BJ (cell line): ENCODE measurements at places on chromosomes 16 and 17. TPM values are rescaled to one million over a fixed set of nuclear protein-coding genes. Genes with fewer than 3 reads are reported as not detected.

DNA sequence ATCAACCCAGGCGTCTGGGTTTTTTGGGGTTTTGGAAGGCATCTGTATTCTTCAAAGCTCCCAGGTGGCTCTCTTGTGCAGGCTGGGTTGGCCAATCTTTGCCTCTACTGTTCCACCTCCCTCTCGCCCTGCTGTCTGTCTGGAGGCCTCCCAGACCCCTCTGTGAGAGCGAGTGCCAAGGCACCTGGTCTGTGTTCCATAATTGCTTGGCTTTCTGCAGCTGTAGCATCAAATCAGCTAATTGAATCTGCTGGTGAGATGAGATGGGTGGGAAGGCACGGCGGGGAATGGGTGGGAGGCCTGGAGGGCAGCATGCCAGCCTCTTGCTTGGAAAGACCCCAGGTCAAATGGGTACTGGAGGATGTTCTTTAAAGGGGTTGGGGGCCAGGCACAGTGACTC lies 52.5 kb upstream of the CLEC19A start:
- no peak for DNase-seq

- DNase-seq: no peak
Observed at GRCh38 chr17:9032151-9032550, 10.8 kb downstream of the NTN1 start.

- DNase-seq: no peak
Observed at GRCh38 chr16:61421111-61421510, 615.1 kb downstream of the CDH8 start.

DNA sequence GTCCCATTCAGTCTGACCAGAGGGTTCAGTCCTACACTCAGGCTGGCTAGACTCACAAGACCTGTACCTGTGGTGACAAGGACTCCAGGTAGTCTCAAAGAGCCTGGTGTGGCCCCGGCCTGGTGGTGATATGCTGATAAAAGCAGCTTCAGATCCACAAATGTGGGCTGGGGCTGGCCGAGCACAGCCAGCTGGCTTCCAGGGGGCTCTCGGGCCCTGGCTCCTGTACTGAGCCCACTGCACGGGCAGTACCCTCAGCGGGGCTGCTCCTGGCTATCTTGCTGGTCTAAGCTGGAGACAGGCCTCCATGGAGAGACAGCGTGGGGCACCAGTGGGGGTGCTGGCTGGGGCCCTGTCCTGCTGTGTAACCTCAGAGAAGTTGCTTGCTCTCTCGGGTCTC lies 4.3 kb downstream of the SMIM5 start:
- no peak for DNase-seq

GRCh38 chr17:13698832-13699231 lies 97.1 kb upstream of the HS3ST3A1 start:
- no peak for DNase-seq

DNA sequence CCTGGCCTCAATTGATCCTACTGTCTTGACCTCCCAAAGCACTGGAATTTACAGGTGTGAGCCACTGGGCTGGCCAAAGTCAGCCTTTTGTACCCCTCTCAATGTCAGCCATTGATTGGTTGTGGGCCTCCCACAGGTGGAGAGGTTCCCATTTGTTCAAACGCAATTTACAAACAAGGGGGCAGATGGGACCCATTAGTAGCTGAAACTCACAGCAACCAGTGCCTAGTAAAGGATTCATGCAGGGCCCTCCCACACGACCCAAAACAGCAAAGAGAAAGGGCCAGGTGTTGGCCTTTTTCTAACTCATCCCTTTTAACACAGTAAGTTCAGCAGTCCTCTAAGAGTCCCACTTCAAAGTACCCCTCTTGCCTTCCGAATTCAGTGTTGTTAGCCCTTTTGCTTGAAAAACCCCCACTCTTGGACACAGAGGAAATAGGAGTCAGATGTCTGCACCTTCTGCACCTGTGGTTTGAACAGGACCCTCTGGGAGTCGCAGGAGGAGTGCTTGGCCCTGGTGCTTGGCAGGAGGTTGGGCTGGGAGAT lies 89.2 kb downstream of the PITPNC1 start:
- DNase-seq: no peak

DNA sequence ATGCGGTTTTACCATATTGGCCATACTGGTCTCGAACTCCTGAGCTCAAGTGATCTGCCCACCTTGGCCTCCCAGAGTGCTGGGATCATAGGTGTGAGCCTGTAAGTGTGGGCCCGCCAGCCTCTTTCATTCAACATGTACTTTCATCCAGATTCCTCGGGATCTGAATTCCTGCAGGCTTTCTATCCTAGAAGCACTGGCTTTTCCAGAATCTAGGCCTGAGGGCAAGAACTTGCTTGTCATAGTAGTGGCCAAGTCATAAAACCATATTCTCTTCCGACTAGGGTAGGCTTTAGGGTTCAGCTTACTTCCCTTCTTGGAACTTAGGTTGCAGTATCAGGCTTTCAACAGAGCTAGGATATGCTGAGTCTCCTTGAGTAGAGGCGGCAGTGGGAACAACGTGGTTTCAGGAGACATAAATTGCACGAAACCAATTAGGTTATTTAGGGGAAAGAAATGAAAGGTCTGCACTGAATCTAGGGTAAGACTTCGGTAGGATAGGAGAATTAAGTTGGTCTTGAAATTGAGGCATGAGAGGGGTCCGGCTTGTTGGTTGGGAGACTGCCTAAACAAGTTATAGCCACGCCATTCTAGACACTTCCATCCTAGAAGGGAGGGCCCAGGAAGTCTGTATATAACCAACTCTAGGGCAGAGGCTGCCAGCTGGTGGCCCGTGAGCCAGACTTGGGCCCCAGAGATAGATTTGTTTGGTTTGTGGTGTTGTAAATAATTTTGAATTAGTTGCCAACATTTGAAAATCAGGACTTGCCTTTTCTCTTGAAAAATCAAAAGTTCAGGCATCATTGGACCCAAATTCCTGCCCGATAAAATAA lies 15.6 kb downstream of the SLC7A6 start:
- DNase-seq: no peak

DNA sequence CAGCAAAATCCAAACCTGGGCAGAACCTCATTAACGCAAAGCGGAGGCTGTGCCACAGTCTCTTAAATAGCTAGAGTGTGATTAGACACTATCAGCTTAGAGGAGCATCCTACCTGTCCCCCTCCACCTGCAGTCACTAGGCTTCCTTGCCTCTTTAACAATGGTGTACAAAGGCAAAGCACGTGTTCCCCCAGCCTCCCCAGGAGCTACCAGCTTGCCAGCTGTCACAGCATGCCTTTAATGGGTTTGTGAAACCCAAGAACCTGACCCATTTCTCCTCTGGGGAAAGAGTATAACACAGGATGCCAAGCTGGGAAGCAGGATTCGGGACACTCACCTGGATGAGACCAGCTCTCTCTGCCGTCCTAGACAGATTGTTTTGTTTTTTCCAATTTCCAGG lies 37.2 kb upstream of the TBX2 start:
- no peak for DNase-seq

- DNase-seq: no peak
Observed at GRCh38 chr16:86322806-86323205, 187.5 kb upstream of the FOXF1 start.

DNA sequence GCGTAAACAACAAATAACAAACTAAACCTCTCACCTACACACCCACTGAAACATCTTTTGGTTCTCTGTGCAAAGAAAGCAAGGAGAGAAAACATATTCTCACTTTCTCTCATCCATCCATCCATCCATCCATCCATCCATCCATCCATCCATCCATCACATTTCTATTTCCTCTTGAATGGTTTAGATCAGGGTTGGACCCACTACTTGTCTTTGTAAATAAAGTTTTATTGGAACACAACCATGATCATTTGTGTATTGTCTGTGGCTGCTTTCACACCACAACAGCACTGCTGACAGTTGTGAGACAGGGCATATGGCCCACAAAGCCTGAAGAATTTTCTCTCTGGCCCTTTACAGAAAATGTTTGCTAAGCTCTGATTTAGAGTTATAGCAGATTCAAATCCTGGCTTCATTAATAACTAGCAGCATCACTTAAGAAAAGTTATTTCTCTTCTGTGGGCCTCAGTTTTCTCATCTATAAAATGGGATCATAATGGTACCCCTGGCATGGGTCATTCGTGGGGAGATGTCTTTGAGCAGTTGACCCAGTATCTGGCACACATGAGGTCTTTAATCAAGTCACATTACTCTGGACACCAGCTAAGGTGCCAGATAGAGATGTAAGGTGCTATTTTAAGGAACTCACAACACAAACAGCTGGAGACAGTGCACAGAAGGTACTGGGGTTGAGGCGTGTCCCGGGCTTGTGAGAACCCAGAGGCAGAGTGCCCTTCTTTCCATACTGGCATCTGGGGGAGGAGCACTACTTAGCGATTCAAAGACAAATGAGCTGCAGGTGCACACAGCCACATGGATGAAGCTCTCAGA lies 146.3 kb downstream of the CMIP start:
- DNase-seq: no peak

GRCh38 chr16:369866-370436 lies 387 bp downstream of the MRPL28 start:
- DNase-seq: no peak

DNA sequence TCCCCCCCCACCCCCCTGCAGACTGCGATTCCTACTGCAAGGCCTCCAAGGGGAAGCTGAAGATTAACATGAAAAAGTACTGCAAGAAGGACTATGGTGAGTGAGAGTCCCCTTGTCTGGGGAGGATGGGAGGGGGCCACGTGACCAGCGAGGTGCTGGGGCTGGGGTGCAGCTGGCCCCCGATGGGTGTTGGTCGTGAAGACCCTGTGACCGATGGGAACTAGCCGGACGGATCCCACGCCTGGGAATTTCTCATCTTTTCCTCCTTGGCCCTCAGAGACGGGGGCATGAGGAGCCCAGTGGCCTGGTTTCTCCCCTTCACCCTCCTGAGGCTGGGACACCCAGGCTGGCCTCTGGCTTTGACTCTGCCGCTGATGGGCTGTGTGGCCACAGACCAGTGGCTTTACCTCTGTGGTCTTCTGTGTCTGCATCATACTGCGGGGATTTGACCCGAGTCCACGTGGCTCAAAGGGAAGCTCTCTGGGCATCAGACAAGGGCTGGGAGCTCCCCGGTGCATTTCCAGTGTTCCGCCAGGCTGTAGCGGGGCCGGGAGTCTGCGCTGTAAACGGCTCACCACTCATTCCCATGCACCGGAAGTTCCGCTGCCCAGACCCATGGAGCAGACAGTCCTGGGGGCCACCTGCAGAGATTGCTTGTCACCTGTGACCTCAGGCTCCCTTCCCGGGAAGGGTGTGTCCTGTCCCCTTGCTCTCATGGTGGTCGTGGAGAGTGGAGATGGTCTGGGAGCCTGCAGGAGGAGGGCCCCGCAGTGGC lies 200.0 kb downstream of the NTN1 start:
- no peak for DNase-seq

- no peak for DNase-seq
Observed at GRCh38 chr16:16890964-16891363, 512.0 kb downstream of the NPIPA7 start.

- DNase-seq: no peak
Observed at GRCh38 chr17:48543107-48543853, 1.6 kb downstream of the HOXB2 start.

DNA sequence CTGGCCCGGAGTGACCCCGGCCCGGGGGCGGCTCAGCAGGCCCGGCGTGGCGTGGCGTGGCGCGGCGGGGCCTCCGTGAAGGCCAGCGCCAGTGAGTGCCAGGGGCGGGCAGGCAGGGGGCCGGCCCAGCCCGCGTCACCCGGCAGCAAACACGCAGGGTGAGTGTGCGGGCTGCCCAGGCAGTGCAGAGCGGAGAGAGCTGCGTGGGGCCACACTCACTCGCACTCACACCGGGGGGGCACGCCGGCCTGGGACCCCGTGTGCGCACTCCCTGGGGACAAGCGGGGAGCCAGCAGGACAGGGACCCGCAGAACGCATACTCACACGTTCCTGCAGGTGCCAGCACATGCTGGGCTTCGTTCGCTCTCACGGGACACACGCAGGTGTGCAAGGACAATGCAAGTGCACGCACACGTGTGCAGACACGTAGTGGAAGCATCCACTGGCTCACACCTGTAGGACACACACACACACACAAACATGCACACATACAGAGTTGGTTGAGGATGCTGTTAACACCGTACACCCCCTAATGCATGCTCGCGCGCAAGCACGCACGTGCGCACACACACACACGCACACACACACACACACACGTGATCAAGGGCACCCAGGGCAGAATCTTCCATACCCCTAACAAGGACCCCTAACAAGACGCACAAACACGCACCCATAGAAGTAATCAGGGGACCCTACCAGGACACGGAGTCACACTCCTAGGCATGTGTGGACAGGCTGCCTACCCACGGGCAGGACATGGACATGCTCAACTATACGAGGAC lies 7.7 kb downstream of the USP6 start:
- DNase-seq: no peak

DNA sequence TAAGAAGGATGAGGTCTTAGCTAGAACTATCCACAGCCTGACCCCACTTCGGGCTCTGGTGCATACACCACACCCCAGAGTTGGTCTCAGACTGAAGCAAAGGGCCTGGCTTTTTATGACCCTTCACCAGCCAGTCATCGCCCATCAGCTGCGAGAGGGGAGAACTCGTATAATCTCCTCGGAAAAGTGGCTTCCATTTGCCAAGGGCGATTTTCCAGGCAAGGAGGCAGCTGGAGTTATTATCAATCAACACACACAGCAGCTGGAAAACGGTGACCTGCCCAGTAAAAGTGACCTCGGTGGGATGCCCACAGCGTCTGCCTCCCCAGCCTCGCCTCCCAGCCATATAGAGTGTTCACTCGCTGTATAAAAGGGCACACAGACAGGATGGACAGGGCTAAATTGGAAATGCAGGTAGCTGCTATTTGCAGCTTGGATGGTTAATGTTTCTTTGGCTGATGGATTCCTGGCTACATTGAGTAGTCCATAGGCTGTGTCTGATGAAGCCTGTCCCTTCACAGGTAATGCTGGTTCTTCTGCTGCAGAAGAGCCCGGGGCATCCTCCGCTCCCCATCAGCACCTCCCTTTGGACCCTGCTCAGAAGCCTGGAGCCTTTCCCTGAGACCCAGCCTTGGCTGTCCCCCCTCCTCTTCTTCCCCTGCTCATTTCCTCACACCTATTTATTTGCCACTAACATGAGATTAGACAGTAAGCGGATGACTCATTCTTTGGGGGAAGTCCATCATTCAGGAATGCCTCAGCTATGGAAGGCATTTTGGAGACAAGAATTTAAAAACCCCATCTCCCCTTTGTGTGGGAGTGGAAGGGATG lies 45.7 kb downstream of the TMEM186 start:
- peak; percentile 56 for DNase-seq

DNA sequence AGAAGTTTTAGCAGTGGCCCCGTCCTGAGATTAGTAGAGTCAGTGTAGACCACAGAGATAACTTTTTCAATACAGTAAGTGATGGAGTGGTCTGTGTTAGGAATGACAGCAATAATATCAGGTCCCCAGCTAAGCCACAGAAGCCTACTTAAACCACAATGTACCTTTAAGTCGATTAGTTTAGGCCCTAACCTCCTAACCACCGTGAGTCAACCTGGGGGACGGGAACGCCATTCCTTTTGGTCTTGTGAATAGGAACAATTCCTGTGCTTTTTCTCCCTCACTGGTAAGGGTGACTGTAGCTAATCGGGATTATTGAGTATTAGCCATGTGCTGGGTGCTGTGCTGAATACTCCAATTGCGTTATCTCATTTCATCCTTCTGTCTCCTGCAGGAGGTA lies 14.0 kb downstream of the YPEL2 start:
- no peak for DNase-seq

Gene CD68
- polyA plus RNA-seq: 58.2 and 93.2 TPM in 2 replicates

Gene STAC2
- polyA plus RNA-seq: not detected in 2 replicates

Gene CES1
- 0.39 and 0.69 TPM in 2 replicates for polyA plus RNA-seq

Gene LUC7L
- 23.3 and 29.1 TPM in 2 replicates for polyA plus RNA-seq

Gene RNF112
- 0.60 and 0.70 TPM in 2 replicates for polyA plus RNA-seq

Gene RPRML
- not detected in 2 replicates for polyA plus RNA-seq

Gene C1QTNF1
- 13.8 and 20.7 TPM in 2 replicates for polyA plus RNA-seq

Gene SDR42E2
- not detected in 2 replicates for polyA plus RNA-seq

Gene TXNL4B
- polyA plus RNA-seq: 8.3 and 11.5 TPM in 2 replicates

Gene PRKCB
- polyA plus RNA-seq: not detected in 2 replicates

Gene MAF
- polyA plus RNA-seq: 1.5 and 1.7 TPM in 2 replicates

Gene FBXL16
- 0.32 and 0.67 TPM in 2 replicates for polyA plus RNA-seq

Gene CLDN9
- not detected in 2 replicates for polyA plus RNA-seq
